ENCODE measurements at places on chromosomes 13 and 19.

GRCh38 chr13:101398191-101398590, 18.1 kb downstream of the NALCN start:
- DNase-seq: peak; percentile 64

DNA sequence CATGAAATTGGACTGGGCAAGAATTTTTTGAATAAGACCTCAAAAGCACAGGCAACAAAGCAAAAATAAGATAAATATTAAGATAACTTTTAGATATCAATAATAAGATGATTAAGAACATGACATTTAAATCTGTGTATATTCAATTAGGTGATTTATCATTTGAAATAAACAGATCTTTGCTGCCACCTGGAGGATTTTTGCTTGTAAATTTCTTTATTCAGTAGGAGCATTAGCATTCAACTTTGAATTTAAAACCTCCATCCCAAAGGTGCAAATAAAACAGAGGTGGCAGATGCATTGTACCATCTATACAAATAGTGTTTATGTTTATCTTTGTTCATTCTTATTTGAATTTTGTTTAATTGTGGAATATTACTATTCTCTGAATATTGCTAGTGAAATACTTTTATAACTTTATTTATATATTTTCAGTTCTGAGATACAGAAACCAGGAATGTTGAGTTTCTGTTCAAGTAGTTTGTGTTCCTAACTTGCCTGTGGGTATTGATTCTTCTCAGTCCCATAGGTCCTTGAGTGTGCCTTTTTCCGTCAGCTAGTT, 20.9 kb downstream of the COG6 start:
- no peak for DNase-seq

DNA sequence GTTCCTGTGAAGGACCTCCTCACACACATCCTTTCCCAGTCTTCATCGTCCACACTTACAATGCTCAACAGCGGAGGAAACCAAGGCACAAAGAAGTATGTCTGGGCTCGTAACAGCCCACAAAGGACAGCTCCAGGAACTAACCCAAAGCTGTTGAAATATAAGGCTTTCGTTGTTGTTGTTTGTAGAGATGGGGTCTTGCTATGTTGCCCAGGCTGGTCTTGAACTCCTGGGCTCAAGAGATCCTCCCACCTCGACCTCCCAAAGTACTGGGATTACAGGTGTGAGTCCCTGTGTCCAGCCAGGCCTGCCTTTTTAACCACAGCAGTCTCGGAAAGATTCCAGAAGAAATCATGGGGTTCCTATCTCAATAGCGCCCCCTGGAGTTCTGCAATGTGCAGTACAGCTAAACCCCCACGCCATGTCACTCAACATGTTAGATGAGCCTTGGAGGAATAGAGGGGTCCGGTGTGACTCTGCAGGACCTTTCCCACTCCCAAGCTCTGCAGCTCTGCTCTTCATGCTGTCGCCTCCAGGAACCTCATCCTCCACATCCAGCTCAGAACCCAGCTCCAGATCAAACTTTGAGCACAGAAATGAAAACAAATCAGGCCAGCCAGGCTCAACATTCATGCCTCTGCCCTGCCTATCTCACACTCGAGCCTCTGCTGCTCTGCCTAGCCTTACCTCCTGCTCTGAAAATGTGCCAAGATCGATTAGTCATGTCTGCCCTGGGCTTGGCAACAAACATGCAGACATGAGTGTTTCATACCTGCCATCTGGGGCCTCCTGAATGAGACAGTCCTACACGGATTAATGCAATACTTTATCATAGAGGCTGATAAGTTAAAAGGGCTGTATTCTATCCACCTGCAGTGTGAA, 7.5 kb downstream of the PLA2G4C start:
- DNase-seq: no peak

DNA sequence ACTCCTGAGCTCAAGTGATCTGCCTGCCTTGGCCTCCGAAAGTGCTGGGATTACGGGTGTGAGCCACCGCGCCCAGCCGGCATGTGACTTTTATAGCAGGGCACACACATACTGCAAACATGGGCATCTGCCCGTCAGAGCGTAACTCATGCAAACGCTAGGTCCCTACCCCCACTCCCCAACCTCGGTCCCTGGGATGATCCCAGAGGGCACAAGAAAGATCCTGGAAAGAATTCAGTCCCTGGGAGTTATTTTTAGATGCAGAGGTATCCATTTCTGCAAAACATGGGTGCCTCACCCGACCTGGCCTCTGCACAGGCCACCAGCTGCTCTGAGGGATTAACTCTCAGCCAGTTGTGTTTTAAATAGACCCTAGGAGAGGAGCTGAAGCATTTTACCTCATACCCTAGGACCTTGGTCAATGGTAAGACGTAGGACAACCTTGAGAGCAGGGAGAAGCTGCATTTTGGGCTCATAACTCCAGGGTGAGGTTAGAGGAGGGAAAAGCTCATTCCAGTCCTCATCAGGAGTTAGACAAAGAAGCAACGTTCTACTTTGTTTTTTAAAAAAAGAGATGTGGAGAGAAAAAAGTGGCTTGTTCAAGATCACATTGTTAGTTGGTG, 10.8 kb downstream of the TMEM38A start:
- DNase-seq: no peak

- DNase-seq: no peak
Observed at GRCh38 chr19:10797078-10797477, 38.9 kb downstream of the TMED1 start.

DNA sequence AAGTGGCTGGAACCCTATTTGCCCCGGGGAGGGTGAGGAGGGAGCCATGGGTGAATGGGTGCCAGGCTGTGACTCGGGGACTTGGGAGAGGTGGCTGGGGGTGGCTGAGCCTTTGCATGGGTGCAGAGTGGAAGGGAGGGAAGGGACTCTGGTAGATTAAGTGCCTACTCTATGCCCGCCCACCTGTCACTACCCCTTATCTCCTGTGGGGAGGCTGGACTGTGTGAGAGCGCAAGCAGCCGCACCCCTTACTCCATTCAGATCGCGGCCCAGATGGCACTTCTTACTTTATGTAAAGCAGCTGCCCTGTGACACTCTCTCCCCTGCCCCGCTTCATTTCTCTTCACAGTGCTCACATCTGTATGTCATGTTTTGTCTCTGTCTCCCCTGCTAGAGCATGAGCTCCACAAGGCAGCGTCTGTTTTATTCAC, 2.9 kb downstream of the KASH5 start:
- DNase-seq: no peak

DNA sequence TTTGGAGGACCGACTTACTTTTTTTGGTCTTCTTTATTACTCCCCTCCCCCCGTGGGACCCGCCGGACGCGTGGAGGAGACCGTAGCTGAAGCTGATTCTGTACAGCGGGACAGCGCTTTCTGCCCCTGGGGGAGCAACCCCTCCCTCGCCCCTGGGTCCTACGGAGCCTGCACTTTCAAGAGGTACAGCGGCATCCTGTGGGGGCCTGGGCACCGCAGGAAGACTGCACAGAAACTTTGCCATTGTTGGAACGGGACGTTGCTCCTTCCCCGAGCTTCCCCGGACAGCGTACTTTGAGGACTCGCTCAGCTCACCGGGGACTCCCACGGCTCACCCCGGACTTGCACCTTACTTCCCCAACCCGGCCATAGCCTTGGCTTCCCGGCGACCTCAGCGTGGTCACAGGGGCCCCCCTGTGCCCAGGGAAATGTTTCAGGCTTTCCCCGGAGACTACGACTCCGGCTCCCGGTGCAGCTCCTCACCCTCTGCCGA, 409 bp downstream of the FOSB start:
- no peak for DNase-seq

- DNase-seq: no peak
Observed at GRCh38 chr13:111938741-111939665, 127.9 kb upstream of the SOX1 start.

DNA sequence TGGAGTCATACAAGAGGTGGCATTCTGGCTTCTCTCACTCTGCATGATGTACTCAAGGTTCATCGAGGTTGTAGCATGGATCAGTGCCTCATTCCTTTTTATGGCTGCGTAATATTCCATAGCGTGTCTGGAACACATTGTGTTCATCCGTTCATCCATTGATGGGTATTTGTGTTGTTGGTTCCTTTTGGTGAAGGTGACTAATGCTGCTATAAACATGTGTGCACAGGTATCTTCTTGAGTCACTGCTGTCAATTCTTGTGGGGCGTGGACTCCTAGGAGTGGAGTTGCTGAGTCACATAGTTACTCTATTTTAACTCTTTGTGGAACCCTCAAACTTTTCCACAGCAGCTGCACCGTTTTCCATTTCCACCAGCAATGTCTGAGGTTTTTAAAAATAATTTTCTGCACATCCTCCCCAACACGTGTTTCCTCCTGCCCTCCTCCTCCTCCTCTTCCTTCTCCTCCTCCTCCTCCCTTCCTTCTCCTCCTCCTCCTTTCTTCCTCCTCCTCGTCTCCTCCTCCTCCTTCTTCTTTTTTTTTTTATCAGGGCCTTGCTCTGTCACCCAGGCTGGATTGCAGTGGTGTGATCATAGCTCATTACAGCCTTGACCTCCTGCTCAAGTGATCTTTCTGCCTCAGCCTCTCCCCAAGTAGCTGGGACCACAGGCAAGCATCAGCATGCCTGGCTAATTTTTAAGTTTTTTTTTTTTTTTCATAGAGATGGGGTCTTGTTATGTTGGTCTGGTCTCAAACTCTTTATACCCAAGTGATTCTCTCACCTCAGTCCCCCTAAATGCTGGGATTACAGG, 2.0 kb upstream of the TMEM221 start:
- DNase-seq: no peak

DNA sequence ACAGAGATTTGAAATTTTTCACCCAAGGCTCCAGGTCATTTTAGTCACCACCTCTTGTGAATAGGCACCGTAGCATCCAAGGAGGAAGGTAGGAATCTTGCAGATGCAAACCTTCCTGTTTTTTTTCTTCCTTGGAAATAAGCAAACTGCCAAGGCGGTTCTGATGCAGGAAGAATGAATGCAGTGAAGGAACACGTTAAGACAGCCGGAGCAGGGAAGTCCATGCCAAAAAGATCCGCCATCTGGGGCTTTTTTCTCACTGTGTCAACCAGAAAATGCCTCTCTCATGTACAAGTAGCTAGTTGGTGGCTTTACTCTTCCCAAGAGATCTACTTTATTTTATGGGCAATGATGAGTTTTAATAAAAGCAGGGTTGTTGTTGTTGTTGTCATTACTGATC, 142.4 kb downstream of the ZIC5 start:
- DNase-seq: no peak

GRCh38 chr13:97141097-97141496, 81.0 kb upstream of the MBNL2 start:
- no peak for DNase-seq

DNA sequence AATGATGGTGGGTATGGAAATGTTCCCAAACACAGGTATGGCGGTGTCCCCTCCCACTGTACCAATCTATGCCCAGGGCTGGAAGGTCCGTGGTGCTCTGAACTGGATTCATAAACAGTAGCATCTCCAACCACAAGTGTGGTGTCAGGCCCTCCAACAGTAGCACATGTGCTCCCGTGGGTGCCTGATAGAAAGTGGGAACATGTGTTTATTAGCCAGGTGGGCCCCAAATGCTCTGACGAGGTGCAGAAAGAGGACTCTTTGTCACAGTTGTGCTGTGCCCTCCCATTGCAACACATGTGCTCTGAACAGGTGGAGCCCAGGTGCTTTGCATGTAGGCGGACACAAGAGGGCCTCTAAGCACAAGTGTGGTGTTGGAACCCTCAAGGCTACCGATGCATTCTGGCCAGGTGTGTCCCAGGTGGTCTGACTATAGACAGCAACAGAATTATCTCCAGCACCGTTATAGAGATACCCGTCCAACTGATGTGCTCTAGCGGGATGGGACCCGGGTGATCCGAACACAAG, 75.4 kb upstream of the ZNF30 start:
- DNase-seq: no peak

- no peak for DNase-seq
Observed at GRCh38 chr13:58043971-58044370, 412.4 kb downstream of the PCDH17 start.

DNA sequence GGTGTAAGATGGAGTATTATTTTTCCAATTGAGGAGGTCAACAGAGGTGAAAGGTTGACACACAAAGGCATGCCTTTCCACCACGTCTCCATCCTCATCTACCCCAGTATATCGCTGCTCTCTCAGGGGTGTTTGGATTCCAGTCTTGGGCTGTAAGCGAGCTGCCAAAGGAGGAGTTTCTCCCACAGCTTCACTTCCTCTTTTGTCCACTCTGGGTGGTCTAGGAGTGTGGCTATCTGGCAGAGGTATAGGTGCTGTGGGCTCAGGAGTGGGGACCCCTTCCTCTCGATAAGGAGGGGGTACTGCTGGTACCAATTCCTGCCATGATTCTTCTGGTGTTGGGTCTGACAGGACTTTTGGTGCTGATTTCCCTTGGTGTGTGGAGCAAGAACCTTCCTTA, 39.4 kb downstream of the ZNF846 start:
- no peak for DNase-seq

DNA sequence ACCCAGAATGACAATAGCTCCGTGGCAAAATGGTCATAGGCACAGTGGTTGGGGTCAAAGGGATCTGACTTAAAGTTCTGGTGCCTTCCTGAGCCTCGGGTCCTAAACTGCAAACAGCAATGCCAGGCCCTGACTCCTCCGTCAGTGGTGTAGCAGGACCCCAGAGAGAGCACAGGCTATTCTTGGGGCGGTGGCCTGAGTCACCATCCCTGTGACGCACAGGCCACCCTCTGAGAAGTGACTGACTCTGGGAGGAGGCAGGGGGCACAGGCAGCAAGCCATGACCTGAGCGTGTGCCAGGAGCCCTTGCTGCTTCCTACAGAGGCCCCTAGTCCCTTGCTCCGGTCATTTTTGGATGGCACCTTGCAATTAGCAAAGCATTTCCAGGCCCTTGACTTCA, 18.7 kb downstream of the PLVAP start:
- no peak for DNase-seq

GRCh38 chr19:35822579-35822978, 9.9 kb upstream of the PRODH2 start:
- DNase-seq: no peak

DNA sequence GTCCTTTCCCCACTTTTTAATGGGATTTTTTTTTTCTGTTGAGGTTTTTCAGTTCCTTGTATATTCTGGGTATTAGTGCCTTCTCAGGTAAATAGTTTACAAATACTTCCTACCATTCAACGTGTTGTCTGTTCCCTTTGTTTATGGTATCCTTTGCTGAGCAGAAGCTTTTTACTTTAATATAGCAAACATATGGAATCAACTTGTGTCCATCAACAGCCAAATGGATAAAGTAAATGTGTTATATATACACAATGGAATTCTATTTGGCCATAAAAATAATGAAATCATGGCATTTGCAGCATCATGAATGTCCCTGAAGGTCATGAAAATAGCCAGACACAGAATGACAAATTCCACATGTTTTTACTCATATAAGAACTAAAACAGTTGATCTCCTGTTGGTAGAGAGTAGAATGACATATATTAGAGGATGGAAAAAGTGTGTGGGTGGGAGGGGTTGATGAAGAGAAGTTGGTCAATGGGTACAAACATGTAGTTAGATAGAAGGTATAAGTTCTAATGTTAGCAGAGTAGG, 500.8 kb downstream of the SLITRK6 start:
- no peak for DNase-seq
